ENCODE measurements at places on chromosomes 11 and 22.

GRCh38 chr11:132358573-132358953, 988.1 kb downstream of the NTM start:
- DNase-seq: no peak

GRCh38 chr22:45584121-45584570, 81.5 kb downstream of the FBLN1 start:
- DNase-seq: peak; percentile 62

- DNase-seq: no peak
These were observed 142.4 kb downstream of the KIRREL3 start for GRCh38 chr11:126857860-126858808.

GRCh38 chr11:40998920-40999319, 460.5 kb downstream of the LRRC4C start:
- DNase-seq: no peak

Data from EL (cell line).